ENCODE measurements at places on chromosomes 13 and 19.
A peak's percentile ranks its signal among the peaks of the same experiment; 100 is the strongest.

- DNase-seq, result no peak
Observed at GRCh38 chr13:87235621-87236020, 435.6 kb upstream of the SLITRK5 start.

DNA sequence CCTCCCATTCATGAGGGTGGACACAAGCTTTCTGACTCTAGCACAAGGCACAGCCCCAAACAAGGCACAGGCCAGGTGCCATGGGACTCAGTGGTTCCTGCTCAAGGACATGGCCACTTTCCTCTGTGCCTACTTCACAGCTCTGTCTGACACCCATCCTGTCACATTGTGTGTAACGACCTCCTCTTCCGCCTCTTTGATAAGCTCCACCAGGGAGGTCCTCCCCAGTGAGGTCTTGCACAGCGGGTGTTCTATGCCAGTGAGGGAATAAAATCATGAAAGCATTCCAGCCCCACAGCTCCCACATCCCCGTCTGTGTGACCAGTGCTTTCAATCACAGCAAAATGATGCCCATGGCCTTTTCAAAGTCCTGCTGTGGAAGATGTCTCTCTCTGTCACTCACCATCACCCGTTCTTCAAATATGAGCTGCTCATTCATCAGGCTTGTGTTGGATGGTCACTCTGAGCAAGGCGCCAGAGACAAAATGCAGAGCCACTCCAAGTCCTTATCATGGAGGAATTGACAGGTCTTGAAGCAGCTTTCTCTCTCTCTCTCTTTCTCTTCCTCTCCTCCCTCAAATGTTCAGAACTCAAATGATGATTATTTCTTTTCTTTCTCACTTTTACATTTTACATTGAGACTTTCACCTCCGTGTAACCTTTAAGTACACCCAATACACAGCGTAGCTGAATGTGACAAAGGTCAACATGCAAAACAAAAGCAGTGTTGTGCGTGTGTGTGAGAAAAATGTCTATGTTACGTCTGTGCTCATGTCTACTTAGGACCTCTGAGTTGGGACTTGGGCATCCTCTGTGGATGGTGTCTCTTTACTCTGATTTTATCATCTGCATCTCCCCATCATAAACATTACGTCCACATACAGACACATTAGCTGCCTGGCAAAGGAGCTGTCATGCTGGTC is 8.0 kb upstream of the SPATA13 start:
- no peak for DNase-seq

DNA sequence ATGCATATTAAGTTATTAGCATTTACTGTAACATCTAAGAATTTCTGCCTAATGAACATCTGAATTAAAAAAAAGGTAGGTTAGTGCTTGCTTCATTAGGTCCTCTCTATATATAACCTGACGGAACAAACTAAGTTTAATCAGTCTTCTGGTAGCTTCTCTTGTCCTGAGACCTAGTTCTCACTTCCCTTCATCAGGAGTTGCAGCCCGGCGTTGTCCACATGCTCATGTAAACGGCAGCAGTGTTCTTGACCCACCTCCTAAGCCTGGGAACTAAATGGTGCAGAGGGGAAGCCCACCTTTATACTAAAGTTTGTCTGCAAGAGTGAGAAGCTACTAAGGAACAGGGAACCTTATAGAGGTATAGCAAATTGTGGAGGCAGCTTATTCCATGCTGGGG is 31.9 kb upstream of the CPB2 start:
- no peak for DNase-seq

DNA sequence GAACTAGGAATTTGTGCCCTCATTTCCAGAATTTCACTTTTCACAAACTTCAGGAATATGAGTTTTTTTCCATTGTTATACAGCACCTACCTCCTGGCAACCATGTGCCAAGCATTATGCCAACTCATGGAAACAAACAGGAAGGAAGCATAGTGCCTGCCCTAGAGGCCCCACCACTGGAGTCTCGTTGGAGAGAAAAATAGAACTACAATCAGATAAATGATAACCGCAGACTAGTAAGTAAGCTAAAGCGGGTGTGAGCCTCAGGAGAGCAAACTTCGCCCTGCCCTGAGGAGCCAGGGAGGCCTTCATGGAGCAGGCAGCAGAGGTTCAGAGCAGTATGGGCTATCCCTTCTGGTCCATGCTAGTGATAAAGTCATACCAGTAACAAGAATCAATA is 75.9 kb downstream of the FRY start:
- no peak for DNase-seq

GRCh38 chr13:44389060-44389666 is 15.5 kb downstream of the SERP2 start:
- no peak for DNase-seq

GRCh38 chr19:12785431-12786031 is 5.8 kb upstream of the JUNB start:
- no peak for DNase-seq

DNA sequence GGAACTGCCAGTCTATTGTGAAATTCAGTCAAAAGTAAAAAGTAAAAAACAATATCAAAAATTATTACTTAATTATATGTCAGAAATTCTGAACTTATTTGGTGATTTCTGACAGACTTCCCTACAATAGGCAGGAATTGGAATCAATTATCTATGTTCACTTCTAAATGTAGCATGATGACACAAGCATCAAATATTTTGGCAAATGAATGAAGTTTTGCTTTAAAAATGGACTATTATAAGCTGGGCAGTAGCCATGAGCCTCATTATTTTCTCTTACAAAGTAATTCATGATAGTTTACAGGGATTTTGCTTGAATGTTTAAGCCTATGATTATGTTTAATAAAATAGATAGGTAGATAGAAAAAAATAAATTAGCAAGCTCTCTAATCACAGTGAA is 582.6 kb downstream of the SLITRK6 start:
- no peak for DNase-seq

DNA sequence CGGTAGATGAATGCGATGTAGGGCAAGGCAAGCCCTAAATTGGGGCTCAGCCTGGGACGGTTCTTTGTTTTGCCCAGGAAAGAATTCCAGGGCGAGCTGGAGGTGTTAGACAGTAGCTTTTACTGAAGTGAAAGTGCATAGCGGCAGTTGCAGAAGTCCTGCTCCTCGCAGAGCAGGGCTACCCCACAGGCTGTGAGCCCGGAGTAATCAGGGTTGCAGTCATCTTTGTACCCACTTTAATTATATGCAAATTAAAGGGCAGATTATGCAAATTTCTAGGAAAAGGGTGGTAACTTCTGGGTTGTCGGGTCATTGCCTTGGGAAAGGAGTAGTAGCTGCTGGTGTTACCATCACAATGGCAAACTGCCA is 30.5 kb downstream of the VAV1 start:
- no peak for DNase-seq

GRCh38 chr19:4662812-4663211 is 7.3 kb downstream of the MYDGF start:
- DNase-seq, result no peak

DNA sequence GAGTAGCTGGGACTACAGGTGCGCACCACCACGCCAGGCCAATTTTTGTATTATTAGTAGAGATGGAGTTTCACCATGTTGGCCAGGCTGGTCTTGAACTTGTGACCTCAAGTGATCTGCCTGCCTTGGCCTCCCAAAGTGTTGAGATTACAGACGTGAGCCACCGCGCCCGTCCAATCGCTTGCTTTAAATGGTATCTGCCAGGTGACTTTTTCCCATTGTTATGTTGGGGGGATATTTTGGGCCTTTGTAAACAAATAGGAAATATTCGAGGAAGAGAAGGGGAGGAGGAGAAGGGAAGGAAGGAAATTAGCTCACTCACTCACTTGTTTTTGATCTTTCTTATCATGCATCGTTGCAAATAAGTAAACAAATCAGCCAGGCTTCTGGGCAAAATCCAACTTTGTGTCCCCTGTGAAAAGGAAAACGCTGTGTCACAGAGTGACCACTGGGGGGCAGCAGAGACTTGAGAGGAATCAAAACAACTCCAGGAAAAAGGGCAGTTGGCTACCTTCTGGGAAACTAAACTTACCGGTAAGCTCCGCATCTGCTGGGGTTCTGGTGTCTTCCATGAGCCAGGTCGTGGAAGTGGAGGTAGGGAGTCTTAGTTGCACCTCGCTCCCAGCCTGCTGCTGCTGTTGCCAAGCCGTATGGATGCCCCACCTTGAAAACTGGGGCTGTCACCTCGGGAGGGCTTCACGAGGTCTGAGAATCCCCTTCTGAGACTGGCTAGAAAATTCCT is 9.3 kb upstream of the RANBP3 start:
- DNase-seq, result no peak

DNA sequence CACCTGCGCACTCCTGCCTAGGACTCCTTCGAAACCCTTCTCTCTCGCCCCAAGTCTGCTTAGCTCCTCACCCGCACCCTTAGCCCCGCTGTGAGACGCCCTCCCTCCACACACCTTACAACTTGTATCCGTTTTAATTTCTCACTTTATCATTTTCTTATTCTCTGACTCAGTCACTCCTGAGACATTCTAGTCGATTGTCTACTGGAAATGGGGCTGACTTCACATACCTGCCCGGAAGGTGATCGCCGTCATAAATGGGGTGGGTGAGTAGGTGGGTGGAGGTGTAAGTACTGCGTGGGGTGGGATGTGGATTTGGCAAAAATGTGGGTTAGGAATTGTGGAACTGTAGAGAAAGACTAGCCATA is 714 bp downstream of the NDFIP2 start:
- no peak for DNase-seq

GRCh38 chr13:110566171-110566570 is 4.6 kb upstream of the RAB20 start:
- DNase-seq, result no peak

- peak; percentile 87 for DNase-seq
Observed at GRCh38 chr19:16293118-16294091, 31.2 kb upstream of the KLF2 start.

DNA sequence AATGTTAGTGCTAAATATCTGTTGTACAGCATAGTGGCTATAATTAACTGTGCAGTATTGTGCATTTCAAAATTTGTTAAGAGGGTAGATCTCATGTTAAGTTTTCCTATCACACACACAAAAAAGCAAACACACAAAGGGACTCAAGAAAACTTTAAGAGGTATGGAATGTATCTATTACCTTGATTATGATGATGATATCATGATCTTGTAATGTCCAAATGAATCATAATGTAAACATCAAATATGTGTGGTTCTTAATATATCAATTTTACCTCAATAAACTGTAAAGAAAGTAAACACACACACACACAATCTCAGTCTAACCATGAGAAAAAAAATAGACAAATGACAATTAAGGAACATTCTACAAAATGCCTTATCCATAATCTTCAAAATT is 934.6 kb downstream of the SLITRK1 start:
- DNase-seq, result no peak

GRCh38 chr19:49882643-49883042 is 5.1 kb downstream of the TBC1D17 start:
- DNase-seq, result no peak

DNA sequence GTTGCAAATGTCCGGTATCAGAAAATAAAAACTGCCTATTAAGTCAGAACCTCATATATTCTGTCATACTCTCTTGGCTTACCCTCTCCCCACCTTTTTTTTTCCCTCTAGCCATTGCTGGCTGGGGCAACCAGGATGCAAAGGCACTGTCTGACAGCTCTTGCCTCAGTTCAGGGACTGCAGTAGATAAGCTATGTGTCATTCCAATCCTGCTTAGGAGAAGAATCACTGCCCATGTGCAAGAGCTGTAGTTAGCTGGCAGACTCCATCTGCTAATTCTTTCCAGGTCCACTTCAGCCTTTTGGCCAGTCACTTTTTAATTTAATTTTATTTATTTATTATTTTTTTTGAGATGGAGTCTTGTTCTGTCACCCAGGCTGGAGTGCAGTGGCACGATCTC is 895.6 kb upstream of the SLC10A2 start:
- no peak for DNase-seq

DNA sequence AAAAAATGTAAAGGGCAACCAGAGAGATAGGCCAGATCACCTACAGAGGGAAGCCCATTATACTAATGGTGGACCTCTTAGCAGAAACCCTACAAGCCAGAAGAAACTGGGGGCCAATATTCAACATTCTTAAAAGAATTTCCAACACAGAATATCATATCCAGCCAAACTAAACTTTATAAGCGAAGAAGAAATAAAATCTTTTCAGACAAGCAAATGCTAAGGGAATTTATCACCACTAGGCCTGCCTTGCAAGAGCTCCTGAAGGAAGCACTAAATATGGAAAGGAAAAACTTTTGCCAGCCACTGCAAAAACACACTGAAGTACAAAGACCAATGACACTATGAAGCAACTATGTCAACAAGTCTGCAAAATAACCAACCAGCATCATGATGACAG is 28.4 kb downstream of the VSTM2B start:
- no peak for DNase-seq

DNA sequence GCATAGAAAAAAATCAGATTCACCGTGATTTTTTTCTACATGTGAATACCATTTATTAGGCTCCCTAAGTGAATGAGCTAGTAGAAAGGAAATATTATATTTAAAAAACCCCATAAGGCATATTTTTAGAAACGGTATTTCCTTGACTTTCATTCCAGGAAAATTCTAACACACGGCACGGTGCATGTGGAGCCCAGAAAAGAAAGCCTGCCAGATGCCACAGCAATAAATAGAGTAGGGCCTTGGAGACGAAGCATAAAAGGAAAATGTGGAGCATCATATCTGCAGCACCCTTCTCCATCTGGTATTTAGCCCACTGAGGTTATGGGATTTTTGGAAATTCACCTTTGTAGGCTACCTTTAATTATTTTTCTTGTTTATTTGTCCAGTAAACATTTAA is 314.4 kb downstream of the ENOX1 start:
- DNase-seq, result no peak

DNA sequence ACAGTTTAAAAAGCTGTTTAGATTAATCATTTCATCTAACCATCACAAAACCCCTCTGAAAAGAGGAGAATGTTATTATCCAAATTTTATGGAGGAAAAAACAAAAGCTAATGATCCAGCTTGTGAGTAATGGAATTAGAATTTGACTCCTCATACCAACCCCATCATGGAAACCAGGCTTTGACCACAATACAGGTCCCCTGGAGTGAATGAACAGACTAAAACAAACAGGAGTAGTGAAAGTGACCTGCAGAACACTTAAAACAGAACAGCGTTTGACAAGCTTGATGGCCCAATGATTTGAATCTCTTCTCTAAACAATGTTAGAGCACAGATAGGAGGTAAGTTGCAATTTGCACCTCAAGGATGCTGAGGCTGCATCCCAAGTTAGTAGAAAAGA is 230.0 kb downstream of the DCT start:
- peak; percentile 27 for DNase-seq

DNA sequence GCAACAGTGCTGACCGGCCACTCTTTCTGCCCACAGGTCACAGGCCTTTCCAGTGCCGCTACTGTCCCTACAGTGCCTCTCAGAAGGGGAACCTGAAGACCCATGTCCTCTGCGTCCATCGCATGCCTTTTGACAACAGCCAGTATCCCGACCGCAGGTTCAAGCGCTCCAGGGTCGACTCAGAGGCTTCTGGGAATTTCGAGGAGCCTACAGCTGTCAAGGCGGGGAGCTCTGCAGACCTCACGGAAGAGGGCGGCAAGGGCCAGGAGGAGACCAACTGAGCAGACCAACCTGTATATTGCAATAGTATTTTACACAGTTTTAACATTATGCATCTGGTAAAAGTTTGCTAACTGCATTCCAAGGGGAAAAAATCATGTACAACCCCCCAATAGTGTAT is 338.5 kb downstream of the ZNF536 start:
- no peak for DNase-seq

- peak; percentile 52 for DNase-seq
Observed at GRCh38 chr13:74825152-74825937, 656.6 kb downstream of the TBC1D4 start.

Data from BJ (cell line).